MCF 10A (cell line): ENCODE measurements at places on chromosomes 11 and 22. TPM values are rescaled to one million over a fixed set of nuclear protein-coding genes. Genes with fewer than 3 reads are reported as not detected.

CEP126 gene
- 3.1 and 4.3 TPM in 2 replicates for total RNA-seq

LDHAL6A gene
- not detected in 2 replicates for total RNA-seq

GGT5 gene
- total RNA-seq = 31.5 and 34.6 TPM in 2 replicates

EHBP1L1 gene
- 31.3 and 40.6 TPM in 2 replicates for total RNA-seq

CRYBB2 gene
- total RNA-seq = 0.52 and 0.68 TPM in 2 replicates

TRABD gene
- 60.6 and 63.8 TPM in 2 replicates for total RNA-seq

MYBPC3 gene
- total RNA-seq = not detected in 2 replicates

ASPHD2 gene
- total RNA-seq = 4.0 and 4.8 TPM in 2 replicates

ZNF214 gene
- total RNA-seq = 3.1 and 4.2 TPM in 2 replicates

CBLIF gene
- total RNA-seq = not detected in 2 replicates

KIAA1671 gene
- total RNA-seq = 61.0 and 68.1 TPM in 2 replicates

MPPED2 gene
- total RNA-seq = not detected in 2 replicates

RIMBP3C gene
- 0.14 and 0.20 TPM in 2 replicates for total RNA-seq

KRTAP5-11 gene
- total RNA-seq = not detected in 2 replicates
